ENCODE measurements at places on chromosomes 7 and 10. TPM values are rescaled to one million over a fixed set of nuclear protein-coding genes. Genes with fewer than 3 reads are reported as not detected.

The DOCK4 gene
- total RNA-seq: 14.2 TPM

The VAX1 gene
- not detected for total RNA-seq

GRCh38 chr10:74485283-74485682 is 334.3 kb downstream of the ADK start:
- DNase-seq: no peak
- H3K36me3 ChIP-seq: no peaks in the 10 kb centered on the region
- H3K27ac ChIP-seq: no peak overlapping the region
- no peaks in the 10 kb centered on the region for H3K27me3 ChIP-seq
- no peak overlapping the region for H3K4me3 ChIP-seq

DNA sequence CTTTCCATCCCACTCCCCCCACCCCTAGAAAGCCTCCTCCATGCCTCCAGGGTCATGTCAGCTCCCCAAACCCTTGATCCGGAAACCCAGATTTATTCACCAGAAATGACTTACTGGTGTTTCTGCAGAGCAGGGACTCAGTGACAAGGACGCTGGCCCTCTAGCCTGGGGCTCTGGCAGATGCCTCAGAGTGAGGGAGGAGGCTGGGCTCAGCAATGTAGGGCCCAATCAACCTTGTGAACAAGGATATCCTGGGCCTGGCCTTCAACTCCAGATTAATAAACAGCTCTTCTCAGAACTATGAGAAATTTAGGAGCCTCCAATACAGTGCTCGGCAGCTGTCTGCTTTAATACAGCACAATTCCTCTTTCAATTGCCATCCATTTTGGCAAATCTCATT is at the start of gene MBL2:
MBL2 (minus strand) TSS at position 162 of the 400 bp plus-strand sequence. CDS start 1,149 bp downstream, outside the sequence.
- H3K27ac ChIP-seq: no peak within 1 kb of the TSS
- no peaks in the 10 kb centered on the region for H3K36me3 ChIP-seq
- DNase-seq: no peak
- peaks cover 9% of the 10 kb centered on the region for H3K27me3 ChIP-seq

DNA sequence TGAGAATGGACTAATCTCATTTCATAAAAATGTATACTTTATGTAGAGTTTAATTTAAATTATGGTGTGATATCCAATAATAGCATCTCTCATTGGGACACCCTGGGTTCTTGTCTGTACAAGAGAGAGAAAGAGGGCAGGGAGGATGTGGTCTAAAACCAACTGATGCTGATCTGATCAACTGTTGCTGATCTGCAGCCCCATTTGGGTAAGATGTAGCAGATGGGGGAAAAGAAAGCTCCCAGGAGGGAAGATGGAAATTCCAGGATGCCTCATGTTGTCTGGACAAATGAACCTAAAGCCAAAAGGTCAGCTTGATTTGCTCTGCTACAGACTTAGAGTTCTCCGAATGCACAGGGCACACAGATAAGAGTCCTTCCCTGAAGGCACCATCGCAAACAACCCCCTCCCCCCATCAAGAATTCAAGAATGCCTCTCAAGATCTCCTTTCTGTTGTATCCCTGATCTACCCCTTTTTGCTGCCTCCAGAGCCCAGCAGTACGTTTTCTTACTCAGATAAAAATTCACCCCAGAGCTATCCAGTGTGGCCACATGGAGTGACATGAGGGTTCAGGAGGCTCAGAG is 171.4 kb upstream of the INHBA start:
- H3K36me3 ChIP-seq: no peaks in the 10 kb centered on the region
- no peak overlapping the region for H3K27ac ChIP-seq
- H3K27me3 ChIP-seq: no peaks in the 10 kb centered on the region
- DNase-seq: no peak
- no peak overlapping the region for H3K4me3 ChIP-seq

The PRKG1 gene
- 18.3 TPM for total RNA-seq

DNA sequence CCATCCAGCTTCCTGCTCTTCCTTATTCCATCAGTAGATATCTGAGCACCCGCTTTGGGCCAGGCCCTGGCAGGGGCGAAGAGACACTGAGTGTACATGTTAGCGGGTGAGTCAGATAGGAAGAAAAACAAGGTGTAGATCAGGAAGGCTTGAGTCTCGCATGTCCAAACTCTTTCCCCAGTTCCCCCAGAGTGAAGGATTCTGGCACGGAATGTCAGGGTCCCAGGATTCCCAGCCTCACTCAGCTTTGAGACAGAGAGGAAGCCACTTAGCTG is 24.1 kb upstream of the CHST15 start:
- H3K4me3 ChIP-seq: no peak overlapping the region
- no peaks in the 10 kb centered on the region for H3K27me3 ChIP-seq
- no peak overlapping the region for H3K27ac ChIP-seq
- H3K4me1 ChIP-seq: no peaks in the 10 kb centered on the region
- H3K36me3 ChIP-seq: no peaks in the 10 kb centered on the region

Data from IMR-90 (cell line).